Central memory CD8-positive, alpha-beta T cell (primary cell): ENCODE measurements at places on chromosomes 11 and 22.
A peak's percentile ranks its signal among the peaks of the same experiment; 100 is the strongest.

- DNase-seq = no peak
Observed at GRCh38 chr11:58134151-58134550, 8.8 kb upstream of the OR9I1 start.

GRCh38 chr11:5291207-5291838 is 10.4 kb downstream of the OR51B4 start:
- no peak for DNase-seq

DNA sequence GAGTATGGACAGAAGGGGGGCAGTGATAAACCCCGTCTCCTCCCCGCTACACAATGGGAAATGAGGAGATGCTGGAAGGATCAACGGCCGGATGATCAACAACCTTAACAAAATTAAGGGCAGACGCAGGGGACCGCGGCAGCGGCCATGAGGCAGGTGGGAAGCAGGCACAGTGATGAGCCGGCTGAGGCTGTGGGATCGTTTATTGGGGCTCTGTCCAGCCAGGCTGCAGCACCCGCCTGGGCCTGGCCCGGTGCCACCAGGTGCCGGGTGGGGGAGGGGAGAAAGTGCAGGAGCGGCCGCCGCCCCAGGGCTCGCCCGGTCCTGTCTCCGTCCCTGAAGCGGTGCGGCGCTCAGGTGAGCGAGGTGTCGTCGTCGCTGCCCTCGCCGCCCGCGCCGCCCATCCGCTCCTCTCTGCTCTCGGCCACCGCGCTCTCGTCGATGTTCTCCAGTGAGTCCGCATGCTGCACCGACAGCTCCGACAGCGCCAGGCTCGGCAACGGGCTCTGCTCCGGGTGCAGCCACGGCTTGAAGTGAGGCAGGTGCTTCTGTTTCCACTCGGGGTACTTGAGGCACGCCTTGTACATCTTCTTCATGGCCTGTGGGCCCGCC is 2.4 kb upstream of the ARAP1 start:
- no peak for DNase-seq

GRCh38 chr11:72216638-72217037 is at the start of gene FOLR2:
FOLR2 (plus strand) TSS chr11:72216794; CDS start chr11:72218585, 1,791 bp downstream.
- no peak for DNase-seq

DNA sequence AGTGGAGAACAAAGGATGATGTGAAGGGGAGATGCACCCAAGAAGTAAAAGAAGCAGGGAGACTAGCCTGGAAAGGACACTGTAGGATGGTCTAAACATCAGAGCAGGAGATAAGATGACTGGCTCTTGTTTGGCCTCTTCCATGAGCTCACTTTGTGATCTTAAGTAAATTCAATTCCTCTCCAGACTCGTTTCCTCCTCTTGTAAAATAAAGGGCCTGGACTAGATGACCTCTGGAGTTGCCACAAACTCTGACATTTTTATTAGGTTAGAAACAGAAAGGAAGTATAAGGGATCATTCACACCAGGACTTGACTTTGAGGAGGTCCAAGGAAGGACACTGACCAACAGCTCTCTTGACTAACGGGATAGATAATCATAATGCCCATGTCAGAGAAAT is 60.2 kb upstream of the SCUBE2 start:
- DNase-seq = no peak

GRCh38 chr11:65661599-65662246 is 993 bp downstream of the RELA start:
- DNase-seq = no peak

- no peak for DNase-seq
Observed at GRCh38 chr11:30431127-30431814, 108.4 kb downstream of the ARL14EP start.

GRCh38 chr11:45060707-45061106 is 85.7 kb upstream of the PRDM11 start:
- no peak for DNase-seq

DNA sequence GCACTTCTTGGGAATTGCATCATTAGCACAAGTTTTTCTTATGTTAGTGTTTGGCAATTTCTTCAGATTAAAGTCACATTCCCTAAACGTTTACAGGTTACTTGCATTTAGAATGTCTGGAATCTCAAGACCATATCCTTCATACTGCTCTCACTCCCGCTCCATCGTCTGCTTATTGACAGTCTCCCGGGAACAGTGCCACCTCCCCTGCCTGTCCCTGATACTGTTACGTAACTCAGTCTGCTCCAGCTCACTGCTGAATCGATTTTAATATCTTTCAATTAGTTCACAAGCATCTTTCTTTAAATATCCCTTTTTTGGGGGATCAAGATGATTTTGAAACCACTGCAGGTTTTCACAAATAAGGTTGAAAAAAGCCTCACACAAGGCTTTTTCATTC is 48.2 kb downstream of the GLYATL2 start:
- DNase-seq = no peak

DNA sequence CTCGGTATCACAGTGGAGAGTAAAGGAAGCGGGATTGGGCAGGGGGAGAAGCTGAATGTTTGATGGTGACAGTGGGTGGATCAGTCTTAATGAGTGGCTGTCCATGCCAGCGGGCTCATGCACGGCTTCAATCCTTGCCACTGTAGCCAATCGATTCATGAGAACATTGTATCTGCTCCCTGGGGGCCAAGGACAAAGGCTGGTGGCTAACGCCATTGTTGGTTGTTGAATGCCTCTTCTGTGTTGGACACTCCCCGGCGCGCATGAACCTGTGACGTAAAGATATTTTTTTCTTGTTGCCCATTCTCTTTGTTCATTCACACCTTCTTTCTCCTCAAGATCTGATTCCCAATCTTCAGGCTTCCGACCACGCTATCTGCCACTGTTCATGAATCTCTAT is 20.9 kb upstream of the ATXN10 start:
- no peak for DNase-seq

DNA sequence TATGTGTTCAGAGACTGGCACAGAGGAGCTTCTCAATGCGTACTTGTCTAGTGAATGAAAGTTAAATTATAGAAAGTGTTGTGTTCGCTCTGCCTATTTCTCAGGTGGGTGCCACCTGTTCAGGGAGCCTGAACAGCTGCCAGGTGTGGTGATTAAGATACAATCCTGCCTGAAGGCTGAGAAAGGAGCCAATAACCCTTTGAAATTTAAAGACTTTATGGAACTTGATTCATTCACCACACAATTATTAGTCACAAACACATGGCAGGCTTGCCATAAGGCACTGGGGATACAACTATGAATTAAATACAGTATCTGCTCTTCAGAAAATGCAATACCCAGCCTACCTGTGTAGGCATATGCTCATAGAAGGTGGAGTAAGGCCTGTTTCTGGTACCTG is 92.9 kb upstream of the AMOTL1 start:
- no peak for DNase-seq

DNA sequence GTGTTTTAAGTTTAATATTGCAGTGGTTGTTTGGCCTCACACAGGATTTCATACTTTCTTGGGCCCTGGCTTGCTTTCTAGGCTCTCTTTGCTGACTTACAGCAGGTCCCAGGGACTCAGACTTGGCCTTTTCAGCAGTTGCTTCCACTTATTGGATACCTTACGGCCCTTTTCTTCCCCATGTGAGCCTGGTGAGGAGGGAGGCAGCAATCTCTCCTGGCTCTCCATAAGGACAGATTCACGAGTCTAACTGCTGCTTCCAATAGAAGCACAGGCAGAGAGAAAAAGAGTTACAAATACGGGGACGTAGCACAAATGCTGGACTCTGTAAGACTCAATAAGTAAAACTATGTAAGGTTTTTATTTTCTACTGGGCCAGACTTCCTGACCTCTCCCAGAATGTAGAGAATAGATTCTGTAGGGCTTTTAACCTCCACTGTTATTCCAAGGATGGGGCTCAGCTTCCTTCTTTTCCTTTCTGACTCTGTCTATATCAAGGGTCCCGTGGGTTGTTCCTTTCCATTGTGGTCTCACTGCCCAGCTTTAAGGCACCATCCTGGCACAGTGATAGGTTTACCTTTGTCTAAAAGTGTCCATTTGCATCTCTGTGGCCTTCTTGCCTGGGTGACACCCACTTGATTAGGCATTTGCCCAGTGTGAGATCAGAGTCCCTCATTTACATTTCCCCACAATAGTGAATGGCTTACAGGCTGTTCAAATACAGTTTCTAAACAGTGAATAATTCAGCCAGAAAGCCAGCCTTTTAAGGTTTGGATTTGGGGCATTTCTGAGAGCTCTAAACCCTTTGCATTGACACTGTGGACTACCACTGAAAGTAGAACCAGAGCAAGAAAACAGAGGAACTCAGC is 92.8 kb downstream of the RASSF10 start:
- no peak for DNase-seq

GRCh38 chr11:111259896-111260295 is 14.4 kb downstream of the POU2AF2 start:
- DNase-seq = no peak

DNA sequence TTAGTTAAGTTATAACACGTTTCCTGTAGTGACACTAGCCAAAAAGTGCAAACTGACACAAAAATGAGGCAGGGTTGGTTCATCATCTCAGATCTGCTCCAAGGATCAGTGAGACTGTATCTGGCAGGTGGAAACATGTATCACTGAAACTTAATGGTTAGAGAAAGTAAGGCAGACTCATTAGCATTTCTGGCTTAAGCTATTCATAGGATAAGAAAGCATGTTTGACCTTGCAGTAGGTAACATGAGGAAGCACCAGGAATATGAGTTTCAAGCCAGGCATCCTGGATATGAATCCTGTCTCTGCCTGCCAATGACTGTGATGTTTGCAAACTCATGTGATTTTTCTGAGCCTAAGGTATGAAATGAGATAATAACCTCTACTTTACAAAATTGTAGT is 732.1 kb downstream of the NELL1 start:
- DNase-seq = no peak

DNA sequence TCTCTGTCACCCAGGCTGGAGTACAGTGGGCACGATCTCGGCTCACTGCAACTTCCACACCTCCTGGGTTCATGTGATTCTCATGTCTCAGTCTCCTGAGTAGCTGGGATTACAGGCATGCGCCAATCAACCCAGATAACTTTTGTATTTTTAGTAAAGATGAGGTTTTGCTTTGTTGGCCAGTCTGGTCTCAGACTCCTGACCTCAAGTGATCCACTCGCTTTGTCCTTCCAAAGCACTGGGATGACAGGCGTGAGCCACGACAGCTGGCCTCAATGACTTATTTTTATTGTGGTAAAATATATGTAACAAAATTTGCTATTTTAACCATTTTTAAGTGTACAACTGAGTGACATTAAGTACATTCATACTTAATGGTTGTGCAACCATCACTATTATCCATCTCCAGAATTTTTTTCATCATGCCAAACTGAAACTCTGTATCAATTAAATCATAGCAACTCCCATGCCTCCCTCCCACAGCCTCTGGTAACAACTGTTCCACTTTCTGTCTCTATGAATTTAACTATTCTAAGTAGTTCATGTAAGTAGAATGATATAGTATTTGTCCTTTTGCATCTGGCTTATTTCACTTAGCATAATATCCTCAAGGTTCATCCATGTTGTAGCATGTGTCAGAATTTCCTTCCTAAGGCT is 50.7 kb upstream of the CWF19L2 start:
- no peak for DNase-seq

GRCh38 chr11:26974069-26974783 is 19.7 kb upstream of the FIBIN start:
- DNase-seq = no peak

GRCh38 chr11:133904818-133905515 is 51.8 kb downstream of the IGSF9B start:
- DNase-seq = no peak

GRCh38 chr22:22938672-22939587 is 51.3 kb downstream of the IGLL5 start:
- DNase-seq = no peak

DNA sequence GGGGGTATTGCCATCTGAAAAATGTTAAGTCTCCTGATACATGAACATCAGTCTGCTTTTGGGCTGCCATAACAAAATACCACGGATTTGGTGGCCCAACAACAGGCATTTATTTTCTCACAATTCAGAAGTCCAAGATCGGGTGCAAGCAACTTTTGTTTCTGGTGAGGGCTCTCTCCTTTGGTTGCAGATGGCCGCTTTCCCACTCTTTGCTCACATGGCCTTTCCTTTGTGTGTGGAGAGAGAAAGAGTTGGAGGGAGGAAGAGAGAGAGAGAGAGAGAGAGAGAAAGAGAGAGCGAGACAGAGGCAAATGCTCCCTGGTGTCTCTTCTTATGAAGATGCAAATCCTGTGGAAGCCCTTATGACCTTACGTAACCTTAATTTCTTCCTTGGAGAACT is 2.5 kb upstream of the KRTAP5-2 start:
- DNase-seq = no peak

GRCh38 chr22:30253205-30253852 is 6.8 kb upstream of the LIF start:
- no peak for DNase-seq

GRCh38 chr11:1754376-1755150 is 4.2 kb upstream of the IFITM10 start:
- DNase-seq = no peak

- DNase-seq = peak; percentile 63
Observed at GRCh38 chr11:62542750-62543567, 3.6 kb downstream of the AHNAK start.

DNA sequence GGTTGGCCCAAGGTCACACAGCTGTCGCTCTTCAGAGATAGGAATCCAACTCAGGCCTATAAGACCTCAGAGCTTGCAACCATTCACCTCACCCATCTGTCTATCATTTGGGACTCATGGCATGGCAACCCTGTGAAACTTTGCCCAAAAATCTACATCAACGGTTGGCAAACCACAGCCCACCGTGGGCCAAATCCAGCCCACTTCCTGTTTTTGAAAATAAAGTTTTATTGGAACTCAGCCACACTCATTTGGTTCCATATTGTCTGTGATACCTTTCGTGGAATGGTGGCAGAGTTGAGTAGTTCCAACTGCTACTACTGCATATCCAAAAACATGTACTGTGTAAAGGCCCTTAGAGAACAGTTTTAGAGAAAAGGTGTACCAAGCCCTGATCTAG is 307.8 kb downstream of the MN1 start:
- DNase-seq = no peak

- peak; percentile 22 for DNase-seq
Observed at GRCh38 chr11:3947061-3947460, 91.6 kb downstream of the STIM1 start.

DNA sequence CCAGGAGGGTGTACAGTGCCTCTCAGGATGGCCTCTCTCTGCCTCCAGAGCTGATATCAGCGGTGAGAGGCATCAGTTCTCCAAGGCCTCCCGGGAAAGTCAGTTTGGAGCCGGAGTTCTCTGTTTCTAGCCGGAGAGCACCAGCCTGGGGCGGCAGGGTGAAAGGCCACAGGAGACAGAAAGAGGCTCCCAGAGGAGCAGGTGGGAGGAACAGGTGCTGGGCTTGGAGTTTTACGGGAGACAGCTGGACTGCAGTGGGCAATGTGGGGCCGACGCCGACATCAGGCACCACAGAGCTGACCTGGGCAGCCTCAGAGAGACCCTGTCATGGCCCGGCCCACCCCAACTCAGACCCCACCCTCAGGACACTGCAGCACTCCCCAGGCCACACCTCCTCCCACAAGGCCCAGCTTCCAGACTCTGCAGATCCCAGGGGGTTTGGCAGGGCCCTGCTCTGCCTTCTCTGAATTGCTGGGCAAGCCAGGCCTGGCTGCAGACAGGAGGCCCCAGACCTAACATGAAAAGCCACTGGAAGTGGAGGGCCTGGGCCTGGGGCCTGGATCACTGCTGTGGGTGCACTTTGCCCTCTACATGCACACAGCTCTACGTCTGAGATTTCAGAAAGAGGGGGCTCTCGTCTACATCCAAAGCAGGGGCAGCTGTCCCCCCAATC is 885.6 kb downstream of the BRD1 start:
- no peak for DNase-seq
